Activated CD8-positive, alpha-beta memory T cell treated with anti-CD3 and anti-CD28 coated beads for 1 hour (primary cell): ENCODE measurements at places on chromosomes 11 and 22.

DNA sequence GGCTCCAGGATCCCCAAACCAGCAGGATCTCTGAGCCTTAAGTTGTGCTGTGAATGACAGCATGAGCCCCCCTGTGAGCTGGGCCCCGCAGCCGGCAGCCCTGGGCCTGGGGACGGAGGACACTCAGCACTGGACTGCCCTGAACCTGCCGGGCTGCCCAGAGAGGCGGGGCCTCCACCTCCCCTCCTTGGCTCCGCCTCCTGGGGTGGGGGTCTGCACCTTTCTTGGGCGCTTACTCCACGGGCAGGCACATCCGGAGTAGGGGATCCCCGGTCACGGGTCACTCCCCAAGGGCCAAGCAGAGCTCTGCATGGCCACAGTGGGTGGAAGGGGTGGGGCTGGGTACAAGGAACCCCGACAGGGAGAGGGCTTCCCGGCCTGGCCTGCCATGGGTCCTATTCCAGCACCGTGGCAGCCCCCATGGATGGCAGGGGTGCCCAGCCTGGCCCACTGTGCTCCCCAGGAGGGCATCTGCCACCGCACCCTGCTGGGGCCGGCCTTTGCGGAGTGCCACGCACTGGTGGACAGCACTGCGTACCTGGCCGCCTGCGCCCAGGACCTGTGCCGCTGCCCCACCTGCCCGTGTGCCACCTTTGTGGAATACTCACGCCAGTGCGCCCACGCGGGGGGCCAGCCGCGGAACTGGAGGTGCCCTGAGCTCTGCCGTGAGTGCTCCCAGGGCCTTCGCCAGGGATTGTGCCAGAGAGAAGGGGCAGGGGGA lies 5.4 kb downstream of the MUC5B start:
- DNase-seq: no peak

DNA sequence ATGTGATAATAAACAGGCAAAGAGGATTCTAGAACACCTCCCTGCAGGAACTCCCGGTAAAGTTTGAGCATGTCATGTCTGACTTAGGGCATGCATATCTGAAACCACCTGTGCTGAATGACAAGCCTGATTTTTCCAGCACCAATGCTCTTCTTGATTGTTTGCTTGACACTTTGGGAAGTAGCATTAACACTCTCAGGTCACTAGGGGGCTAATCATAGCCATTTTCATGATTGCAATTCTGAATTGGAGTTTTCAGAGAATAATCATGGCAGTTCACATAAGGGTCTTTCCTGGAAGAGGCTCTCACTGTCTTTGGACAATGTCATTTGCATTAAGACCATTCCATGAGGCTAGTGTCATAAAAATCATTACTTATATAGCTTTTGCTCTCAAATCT lies 234.4 kb upstream of the MTNR1B start:
- DNase-seq: no peak

GRCh38 chr11:47551086-47551485 lies 1.8 kb downstream of the CELF1 start:
- no peak for DNase-seq

DNA sequence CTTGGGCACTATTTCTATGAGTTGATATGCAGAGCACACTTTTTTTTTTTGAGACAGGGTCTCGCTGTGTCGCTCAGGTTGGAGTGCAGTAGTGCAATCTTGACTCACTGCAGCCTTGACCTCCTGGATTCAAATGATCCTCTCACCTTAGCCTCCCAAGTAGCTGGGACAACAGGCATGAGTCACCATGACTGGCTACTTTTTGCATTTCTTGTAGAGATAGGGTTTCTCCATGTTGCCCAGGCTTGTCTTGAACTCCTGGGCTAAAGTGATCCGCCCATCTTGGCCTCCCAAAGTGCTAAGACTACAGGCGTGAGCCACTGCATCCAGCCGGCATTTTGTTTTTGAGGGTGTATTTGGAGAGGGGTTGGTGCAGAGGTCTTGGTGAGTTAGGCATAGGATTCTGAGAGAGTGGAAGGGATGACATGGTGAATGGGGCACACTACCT lies 29.9 kb upstream of the MTCH2 start:
- DNase-seq: no peak

- DNase-seq: no peak
These were observed 36.9 kb upstream of the OR56A1 start for GRCh38 chr11:6067502-6067901.
